ENCODE measurements at places on chromosomes 2 and 18.

- no peak for DNase-seq
Observed at GRCh38 chr2:144230448-144231085, 289.4 kb downstream of the ZEB2 start.

- peak; percentile 35 for DNase-seq
Observed at GRCh38 chr2:200376513-200377354, 70.2 kb downstream of the SPATS2L start.

GRCh38 chr2:54529935-54530334 lies 73.8 kb downstream of the SPTBN1 start:
- no peak for DNase-seq

DNA sequence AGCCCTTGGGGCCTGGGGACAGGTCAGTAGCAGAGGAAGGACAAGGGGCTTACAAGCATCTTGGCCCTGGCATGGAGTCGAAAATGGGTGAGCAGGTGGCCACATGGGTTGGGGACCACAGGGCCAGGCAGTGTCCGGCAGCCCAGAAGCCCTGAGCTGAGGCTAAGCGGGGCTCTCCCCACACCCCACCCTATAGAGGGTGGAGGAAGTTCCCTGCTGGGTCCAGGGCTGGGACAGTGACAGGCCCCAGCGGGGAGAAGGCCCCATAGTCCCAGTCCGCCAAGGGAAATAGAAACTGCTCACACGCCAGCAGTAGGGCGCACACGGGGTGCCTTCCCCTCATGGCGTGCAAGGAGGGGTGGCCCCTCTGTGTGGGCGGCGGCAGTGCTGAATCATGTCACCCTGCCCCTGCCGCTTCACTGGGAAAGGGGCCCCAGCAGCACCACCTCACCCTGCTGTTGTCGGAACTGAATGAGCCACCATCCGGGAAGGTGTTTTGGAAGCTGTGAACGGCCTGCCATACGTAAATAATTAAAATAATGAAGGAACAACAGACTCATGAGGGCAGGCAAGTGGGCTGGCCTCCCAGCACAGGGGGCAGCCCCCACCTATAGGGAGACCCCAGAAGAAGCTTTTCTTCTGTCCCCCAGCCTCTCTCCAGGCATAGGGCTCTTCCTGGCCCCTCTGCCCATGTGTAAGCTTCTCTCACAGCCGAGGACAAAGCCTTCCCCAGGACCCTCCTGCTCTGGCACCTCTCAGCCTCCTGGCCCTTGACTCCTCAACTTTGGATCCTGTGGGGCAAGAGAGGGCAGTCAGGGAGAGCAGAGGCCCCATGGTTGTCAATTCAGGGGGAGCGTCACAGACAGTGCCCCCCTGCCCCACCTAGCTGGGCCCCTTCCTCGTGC lies 12.7 kb upstream of the DUSP2 start:
- DNase-seq, result no peak

DNA sequence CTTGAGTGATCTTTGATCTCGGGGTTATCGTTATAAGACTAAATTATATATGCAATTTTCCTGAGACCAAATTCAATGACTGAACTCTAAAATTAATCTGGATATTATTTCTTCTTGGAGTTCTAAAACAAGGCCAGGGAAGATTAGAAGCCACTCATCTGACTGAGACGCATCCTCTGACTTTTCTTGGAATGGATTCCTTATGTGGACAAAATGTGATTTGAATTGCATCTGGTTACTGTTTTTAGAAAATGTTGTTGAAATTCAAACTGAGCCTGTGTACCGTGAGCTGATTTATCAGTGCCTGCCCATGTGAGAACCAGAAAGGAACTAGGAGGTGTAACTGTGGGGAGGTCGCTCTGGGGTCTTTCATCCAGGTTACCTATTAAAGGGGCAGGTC lies 330.8 kb downstream of the OSR1 start:
- no peak for DNase-seq

- no peak for DNase-seq
Observed at GRCh38 chr2:151730262-151730975, 3.9 kb downstream of the NEB start.

DNA sequence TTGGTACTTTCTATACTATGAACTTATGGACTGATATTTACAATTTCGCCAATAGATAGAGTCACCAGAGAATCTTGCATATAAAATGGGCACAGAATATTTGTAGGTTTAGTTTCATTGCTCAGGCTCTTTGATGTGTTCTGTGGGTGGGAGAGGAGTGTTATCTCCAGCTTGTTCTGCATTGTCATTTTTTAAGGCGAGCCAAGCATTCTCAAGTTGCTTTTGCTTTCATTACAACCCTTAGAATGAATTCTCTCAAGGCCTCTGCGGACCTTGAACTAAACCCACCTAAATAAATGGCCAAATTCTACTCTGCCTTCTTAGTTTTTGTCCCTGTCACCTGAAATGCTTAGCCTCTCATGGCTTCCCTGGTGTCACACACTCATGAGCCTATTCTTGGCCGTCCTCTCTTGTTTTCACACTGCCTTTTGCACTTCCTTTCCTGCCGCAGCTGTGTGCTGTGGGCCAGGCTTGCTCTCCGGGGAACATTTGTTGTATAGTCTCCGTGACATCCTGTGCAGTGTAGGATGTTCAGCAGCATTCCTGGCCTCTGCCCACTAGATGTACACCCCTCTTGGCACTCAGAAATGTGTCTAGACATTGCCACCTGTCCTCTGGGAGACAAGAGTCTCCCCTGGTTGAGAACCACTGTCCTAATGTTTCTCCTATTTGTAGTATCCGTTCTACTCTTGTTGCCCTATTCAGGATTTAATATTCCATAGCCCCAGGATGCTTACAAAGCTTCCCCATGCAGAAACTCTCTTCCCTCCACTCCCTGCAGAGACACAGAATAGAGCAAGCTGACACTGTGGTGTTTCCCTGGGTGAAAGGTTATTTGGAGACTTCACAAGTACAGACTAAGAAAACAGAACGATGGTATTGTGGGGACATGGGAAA lies 255.6 kb downstream of the PTPRM start:
- no peak for DNase-seq

GRCh38 chr2:239366740-239367139 lies 34.1 kb downstream of the HDAC4 start:
- no peak for DNase-seq

DNA sequence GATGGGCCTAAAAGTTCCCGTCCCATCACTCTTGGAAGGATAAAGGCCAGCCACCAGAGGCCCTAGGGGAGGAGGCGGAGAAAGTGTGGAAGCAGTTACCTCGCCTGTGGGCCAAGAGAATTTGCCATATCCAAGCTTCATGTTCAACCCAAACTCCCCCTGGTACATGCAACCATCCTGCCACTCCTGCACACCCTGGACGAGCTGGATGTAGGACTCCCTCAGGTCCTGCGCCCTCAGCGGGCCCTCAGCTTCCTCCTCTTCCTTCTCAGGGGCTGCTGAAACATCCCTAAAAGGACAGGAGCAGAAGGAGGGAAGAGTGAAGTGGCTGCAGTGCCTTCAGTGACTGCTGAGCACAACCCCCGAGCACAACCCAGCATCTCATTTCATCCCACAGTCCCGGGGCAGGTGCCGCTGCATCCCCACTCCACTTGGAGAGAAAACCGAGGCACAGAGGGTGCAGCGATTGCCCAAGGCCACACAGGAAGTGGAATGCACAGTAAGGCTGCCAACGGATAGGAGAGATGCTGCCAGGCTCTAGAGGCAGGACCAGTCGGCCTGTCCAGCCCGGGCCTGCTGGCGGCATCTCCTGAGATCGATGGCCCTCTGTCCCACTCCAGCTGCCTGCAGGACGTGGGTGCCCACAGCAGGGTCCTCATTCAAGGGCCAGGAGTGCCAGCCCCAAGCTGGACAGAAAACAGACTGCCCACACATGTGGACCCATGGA lies 2.9 kb downstream of the ANKMY1 start:
- DNase-seq, result no peak

- DNase-seq, result no peak
Observed at GRCh38 chr2:3038636-3039035, 339.0 kb downstream of the EIPR1 start.

- DNase-seq, result no peak
Observed at GRCh38 chr2:216366777-216367471, 5.4 kb downstream of the MARCHF4 start.

DNA sequence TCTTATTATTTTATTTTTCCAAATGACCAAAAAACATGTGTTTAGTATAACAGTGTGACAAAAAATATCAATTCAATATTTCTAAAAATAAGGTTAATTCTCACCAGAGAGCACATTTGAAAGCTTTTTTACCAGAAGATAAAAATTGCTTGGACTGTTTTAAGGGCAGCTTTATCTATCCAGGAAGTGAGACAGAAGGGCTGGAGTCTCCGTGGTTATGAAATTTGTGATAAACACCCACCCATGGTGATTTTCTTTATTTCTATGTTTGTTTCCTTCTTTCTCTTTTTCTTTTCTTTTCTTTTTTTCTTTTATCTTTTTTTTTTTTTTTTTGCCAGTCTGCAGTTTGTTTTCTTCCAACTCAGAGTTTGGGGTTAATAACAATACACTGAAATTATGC lies 298.5 kb downstream of the PIEZO2 start:
- no peak for DNase-seq

- peak; percentile 98 for DNase-seq
Observed at GRCh38 chr2:98909317-98910211, 26.5 kb downstream of the CRACDL start.

- DNase-seq, result no peak
Observed at GRCh38 chr18:7878265-7879211, 311.4 kb downstream of the PTPRM start.

- DNase-seq, result no peak
Observed at GRCh38 chr2:181746844-181747243, 66.5 kb upstream of the NEUROD1 start.

DNA sequence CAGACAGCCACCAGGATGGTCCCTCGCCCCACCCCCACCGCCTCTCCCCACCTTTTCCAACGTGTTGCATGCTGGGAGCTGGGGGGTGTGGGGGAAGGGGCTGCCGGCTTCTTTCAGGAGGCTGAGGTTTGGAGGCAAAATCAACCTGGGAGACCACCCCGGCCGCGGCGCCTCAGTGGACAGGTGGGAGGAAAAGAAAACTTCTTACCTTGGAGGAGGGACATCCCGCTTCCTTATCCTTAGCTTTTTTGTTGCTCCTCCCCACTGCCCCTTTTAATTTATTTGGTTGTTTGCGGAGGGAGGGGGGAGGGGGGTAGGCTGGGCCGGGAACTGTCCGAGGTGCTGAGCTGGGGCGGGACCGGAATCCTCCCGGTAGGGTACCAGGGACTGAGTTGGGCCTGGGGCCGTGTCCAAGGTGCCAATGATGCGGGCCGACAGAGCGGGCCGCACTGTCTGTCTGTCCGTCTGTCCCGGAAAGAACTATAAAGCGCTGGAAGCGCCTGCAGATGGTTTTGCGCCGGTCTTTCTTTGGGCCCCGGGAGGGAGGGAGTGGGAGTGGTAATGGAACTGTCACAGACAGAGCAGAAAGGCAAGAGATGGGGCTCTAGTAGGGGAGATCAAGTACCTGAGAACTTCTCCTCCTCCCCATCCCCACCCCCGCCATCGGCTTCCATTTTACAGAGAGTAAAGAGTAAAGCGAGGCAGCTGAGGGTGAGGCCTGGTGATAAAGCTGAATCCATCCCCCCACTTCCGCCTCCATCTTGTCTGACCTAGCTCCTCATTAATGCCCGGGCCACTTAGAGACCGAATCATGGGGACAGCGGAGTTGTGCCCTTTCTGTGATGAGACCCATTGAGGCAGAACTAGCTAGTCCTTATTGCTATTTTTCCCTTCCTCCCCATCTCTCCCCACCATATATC lies 2.4 kb downstream of the CDK5R2 start:
- DNase-seq, result peak; percentile 46

DNA sequence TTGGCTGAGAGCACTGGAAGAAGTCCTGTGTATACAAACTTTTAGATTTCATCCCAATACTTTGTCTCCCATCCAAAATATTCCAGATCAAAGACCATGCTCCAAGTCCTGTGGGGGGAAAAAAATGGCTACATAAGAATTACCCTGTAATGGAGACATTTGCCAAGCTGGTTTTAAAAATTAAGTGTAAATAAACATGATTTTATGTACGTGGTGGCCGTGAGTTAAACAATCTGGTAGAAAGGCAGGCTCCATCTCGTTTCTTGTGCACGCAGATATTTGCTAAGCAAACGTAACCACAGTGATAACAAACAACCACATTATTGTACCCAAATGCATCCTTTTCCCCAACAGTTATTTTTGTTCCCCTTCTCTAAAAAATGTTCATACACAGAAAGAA lies 176.4 kb downstream of the ZNF516 start:
- DNase-seq, result no peak

DNA sequence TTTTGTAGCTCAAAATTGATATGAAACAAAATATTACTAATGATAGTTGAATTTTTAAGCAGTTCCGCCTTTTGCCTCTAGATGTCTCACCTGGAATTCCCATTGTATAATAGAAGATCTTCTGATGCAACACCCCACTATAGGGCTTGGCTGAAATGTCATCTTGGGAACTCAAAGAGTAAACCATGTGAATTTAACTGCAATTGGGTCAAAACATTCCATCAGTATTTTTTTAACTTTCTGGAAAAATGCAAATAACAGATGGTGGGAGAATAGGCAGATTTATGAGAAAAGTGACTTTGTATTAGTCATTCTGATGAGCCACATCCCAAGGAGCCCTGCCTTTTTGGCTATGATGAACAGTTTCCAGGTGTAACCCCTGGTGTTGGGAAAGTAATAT lies 489.9 kb downstream of the NYAP2 start:
- DNase-seq, result no peak

DNA sequence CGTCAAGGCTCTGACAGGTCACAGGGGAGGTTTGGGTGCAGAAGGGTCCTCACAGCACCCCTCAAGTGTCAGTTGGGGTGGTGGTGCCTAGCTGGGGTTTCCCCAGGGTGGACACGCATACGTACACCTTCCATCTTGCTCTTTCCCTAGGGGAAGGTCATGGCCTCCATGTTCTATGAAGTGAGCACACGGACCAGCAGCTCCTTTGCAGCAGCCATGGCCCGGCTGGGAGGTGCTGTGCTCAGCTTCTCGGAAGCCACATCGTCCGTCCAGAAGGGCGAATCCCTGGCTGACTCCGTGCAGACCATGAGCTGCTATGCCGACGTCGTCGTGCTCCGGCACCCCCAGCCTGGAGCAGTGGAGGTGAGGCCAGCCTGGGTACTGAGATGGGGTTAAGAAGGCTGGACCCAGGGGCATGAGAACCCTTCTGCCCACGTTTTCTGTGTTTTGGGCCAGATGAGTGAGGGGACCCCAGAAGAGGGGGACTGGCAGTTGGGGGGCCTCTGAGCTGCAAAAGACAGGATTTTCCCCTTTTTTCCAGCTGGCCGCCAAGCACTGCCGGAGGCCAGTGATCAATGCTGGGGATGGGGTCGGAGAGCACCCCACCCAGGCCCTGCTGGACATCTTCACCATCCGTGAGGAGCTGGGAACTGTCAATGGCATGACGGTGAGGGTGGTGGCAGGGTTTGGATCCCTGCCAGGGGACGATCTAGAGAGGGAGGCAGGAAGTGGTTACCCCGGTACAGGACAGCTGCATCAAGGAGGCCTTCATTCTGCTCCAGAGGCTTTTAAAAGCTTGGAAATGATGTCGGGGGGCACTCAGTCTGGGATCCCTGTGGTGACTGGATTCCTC lies 20.9 kb downstream of the SLC30A3 start:
- DNase-seq, result no peak

DNA sequence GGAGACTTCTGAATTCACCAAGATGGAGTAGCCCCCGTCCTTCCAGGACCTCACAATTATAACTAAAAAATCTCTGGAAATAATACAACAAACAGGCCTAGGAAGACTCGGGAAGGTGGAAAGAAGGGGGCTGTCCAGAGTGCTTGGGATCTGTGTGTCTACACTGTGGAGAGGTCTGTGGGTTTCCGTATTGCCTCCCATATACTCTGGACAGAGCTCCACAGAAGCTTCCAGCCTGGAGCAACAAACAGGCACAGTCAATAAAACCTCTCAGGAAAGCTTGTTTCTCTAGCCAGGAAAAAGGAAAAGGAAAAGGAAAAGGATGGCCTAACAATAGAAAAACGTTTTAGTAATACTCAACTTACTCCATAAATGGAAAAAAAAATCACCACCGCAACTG lies 655.9 kb downstream of the DSC3 start:
- no peak for DNase-seq
